Activated CD8-positive, alpha-beta memory T cell treated with anti-CD3 and anti-CD28 coated beads for 1 hour (primary cell): ENCODE measurements at places on chromosomes 1 and 21.

GRCh38 chr1:203127666-203128430 is at the start of gene ADORA1:
TSS of gene ADORA1 (plus strand) at chr1:203127726. CDS start at chr1:203128842, 1,116 bp downstream.
- no peak for DNase-seq

- DNase-seq: no peak
These were observed 120.8 kb downstream of the GABPA start for GRCh38 chr21:25855576-25855975.

DNA sequence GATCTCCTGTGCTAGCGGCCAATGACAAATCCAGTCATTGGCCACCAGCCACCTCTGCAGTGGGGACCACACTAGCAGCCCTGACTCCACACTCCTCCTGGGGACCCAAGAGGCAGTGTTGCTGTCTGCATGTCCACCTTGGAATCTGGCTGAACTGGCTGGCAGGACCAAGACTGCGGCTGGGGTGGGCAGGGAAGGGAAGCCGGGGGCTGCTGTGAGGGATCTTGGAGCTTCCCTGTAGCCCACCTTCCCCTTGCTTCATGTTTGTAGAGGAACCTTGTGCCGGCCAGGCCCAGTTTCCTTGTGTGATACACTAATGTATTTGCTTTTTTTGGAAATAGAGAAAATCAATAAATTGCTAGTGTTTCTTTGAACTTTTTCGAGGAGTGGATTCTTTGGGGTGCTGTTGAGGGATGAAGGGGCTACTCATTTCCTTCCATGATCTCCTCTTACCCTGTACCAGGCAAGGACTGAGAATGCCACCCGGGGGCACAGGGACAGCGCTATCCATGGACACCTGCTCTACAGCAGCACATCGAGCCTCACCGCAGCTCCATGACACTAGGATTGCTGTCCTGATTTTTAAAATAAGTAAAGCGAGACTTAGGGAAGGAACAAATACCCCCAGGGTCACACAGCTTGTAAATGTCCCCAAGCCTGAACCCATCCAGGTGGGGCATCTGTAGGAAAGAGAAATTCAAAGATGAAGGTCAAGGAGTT is 44.7 kb downstream of the TNNT2 start:
- DNase-seq: no peak

DNA sequence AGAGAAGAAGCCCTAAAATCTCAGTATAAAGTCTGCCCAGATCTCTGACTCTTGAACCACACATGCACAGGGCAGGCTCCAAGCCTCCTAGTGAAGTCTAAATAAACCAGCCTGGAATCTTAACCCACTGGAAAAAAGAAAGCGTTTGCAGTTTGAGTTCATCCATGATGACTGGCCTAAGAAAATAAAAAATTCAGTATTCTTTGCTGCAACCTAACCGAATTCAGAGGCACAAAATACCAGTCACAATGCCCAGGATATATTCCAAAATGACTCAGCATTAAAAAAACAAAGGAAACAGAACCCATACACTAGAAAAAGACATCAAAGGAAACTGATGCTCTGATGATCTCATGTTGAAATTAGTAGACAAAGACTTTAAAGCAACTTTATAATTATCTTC is 269.2 kb downstream of the SDCCAG8 start:
- no peak for DNase-seq

- no peak for DNase-seq
These were observed 16.3 kb upstream of the LAPTM5 start for GRCh38 chr1:30773722-30774358.

DNA sequence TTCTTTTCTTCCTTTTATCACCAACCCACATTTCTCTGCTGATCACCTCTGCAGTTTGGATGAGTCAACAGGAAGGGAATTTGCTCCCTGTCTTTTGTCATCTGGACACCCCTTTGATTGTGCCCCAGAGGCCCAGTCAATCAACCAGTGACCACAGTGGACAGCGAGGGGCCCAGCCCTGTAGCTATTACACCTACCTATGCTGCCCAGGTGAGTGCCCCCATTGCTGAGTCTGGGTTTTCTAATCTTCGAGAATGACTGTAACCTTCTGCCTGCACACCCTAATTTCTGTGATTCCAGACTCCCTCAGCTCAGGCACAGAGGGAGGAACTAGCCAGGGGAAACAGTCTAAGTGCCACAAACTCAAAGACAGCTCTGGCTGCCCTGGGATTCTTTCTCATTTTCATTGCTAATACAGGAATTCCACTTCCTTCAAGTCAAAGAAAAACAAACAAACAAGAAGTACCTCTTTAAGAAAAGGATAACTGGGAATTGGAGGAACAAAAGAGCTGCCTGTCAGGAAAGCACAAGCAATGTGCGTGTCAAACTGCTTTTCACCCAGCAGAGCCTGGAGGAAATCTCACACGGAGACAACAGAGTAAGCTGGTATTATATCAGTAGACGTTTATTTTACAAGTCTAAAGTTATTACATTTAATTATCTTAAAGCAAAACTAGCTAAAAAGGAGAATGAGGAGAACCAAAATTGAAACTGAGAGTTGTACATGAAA is 311.1 kb downstream of the AJAP1 start:
- no peak for DNase-seq

DNA sequence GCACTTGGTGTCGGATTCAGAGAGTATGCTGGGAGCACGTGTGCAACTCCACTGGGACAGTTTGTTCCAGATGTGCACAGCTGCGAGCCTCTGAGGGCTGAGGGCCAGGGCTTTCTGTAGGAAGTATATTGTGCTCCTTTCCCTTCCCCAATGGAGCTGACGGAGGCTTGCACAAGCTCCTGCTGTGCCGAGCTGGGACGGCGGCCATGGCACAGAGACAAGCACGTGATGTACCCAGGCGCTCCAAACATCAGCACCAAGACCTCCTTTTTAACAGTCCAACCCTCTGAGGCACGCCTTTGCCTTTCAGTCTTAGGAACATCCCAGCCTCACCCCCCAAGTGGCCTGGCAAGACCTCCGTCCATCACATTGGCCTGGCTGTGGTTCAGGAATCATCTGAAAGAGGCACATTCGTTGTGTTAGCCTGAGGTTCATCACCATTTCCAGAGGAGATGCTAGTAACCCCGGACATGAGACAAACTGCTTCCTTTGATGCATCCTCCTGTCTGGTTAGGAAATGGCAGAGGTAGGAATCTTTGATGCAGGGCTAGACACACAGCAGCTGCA is 339.2 kb upstream of the KAZN start:
- DNase-seq: no peak

DNA sequence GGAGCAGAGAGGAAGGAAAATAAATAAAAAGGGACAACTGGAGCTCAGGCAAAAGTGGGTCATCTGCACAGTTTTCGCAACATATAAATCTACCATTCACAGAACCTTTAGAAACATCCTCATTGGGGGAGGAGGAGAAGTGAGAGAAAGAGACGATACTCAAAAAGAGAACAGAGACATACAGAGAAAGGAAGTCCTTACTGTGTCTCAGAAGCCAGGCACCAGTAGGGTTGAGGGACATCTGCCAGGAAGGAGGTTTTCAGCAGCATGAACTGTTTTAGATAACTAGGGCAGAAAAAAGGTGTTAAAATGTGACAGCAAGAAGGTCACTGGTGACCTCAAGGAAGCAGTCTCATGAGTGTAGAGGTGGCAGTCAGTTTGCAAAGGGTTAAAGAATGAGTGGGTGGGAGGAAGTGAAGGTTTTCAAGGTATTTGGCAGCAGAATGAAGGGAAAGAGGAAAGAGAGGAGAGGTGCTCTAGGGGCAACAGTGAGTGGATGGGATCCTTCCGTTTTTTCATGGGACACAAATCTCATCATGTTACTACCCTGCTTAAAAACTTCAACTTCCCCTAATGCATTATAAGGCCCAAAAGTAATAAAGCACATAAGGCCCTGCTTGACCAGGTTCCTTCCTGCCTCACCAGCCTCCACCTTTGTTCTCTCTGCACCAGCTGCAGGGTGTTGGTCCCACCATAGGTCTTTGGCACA is 9.5 kb downstream of the JAK1 start:
- no peak for DNase-seq

- no peak for DNase-seq
These were observed 12.5 kb upstream of the KIF26B start for GRCh38 chr1:245142171-245142798.

GRCh38 chr1:108609483-108610049 is 49.7 kb downstream of the EEIG2 start:
- DNase-seq: no peak

GRCh38 chr1:36950604-36951291 is 83.6 kb downstream of the GRIK3 start:
- no peak for DNase-seq

GRCh38 chr1:53362851-53363642 is 35.2 kb upstream of the LRP8 start:
- no peak for DNase-seq
